D721Med (cell line): ENCODE measurements at places on chromosomes 2 and 18.
A peak's percentile ranks its signal among the peaks of the same experiment; 100 is the strongest.

DNA sequence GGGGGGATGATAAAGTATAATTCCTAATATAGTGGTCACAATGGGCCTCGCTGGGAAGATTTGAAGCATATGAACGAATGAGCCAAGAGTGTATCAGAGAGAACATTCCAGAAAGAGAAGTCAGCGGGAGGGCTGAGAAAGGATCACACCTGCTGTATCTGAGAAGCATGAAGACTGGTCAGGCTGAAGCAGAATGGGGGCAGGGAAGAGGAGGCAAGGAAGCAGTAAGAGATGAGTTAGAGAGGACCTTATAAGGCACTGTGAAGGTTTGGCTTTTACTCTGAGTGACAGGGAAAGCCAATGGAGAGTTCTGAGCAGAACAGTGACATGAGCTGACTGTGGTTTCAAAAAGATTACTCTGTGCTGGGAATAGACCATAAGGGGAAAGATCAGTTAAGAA lies 73.5 kb downstream of the CHN1 start:
- no peak for DNase-seq

GRCh38 chr2:181977661-181978350 lies 7.8 kb upstream of the PPP1R1C start:
- no peak for DNase-seq

- no peak for DNase-seq
These were observed 54.7 kb downstream of the FARP2 start for GRCh38 chr2:241410739-241411176.

DNA sequence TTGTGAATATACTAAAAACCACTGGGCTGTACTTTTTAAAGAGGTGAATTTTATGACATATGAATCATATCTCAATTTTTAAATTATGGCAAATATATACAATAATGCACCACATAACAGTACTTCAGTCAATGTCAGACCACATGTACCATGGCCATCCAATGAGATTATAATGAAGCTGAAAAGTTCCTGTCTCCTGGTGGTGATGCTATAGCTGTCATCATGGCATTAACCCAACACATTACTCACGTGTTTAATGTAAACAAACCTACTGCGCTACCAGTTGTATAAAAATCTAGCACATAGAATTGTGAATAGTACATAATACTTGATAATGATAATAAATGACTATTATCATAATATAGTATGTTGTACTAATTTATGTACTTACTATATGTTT lies 77.6 kb upstream of the ID2 start:
- no peak for DNase-seq

DNA sequence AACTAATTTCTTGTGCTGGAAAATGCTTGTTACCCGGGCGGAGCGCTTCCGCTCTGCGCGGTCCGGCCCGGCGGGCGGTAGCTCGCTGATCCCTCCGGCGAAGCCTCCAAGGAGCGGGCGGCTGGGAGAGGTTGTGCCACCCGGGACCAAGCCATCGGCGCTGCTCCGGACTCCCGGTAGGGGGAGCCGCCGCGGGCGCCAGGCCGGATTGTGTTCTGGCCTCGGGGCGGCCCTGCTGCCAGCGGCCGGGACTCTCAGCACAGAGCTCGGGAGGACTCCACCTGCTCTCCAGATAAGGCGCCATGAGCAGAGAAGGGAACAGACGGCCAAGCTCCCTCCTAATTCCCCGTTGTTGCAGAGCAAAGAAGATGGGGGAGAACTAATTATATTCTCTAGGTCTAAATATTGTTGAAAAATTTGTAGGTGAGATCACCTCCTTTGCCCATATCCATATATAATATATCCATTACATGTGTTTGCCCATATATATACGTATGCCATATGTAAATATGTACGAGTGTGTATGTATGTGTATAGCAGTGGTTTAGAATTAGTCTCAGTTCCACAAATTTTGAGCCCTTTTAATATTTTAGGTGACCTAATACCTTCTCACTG lies 13.8 kb upstream of the SATB2 start:
- peak; percentile 77 for DNase-seq

DNA sequence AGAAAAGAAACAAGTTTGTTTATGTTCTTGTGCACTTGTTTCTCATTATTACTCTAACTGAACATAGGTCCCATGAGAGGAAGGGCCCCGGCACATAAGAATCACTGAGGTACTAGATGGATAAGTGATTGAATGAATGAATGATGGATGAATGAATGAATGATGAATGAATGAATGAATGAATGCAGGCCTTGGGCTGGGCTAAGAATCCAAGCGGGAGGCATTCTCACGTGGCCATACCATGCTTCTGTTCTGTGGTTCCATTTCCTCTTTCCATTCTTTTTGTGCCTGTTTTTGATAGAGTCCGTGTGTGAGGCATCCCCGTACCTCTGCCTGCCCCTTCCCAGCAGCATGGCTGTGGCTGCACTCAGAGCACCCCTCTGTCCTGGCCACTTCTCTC lies 94.8 kb downstream of the SH3BP4 start:
- no peak for DNase-seq
